ENCODE measurements at places on chromosomes 16 and 17.
A peak's percentile ranks its signal among the peaks of the same experiment; 100 is the strongest.

GRCh38 chr17:7413346-7413985 lies 5.8 kb downstream of the NLGN2 start:
- no peak for DNase-seq

GRCh38 chr16:81861915-81862314 lies 82.8 kb downstream of the PLCG2 start:
- no peak for DNase-seq

GRCh38 chr17:50926523-50926922 lies 60.4 kb upstream of the TOB1 start:
- DNase-seq, result no peak

DNA sequence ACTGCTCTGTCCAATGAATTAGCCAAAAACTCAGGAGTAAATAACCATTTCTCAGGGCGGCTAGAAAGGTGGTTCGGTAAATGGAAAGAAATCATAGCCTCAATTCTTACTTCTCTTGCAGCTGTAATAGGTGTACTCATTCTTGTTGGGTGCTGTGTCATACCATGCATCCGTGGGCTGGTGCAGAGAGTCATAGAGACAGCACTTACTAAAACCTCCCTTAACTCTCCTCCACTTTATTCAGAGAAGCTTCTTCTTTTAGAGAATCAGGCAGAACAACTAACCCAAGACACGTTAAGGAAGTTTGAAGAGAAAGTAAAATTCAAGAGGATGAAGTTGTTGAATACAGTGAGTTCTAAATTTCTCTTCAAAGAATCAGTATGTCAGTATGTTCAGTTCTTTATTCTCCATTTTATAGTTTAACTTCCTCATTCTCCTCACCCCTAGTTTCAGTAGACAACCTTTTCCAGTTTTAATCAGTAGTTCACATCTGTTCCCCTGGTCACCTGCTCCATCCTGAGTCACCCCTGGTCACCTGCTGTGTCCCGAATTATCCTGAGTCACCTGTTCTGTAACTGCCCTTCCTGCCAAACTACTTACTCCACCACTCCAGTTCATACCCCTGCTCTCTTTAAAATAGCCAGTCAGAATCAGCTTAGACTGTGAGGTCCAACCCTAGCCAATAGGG lies 85.9 kb downstream of the EMP2 start:
- no peak for DNase-seq

- no peak for DNase-seq
Measured at GRCh38 chr17:21756856-21757619, 64.7 kb downstream of the KCNJ18 start.

GRCh38 chr16:54462151-54462651 lies 175.6 kb upstream of the IRX3 start:
- peak; percentile 45 for DNase-seq

GRCh38 chr17:48100160-48100559 lies 1.1 kb downstream of the CBX1 start:
- DNase-seq, result peak; percentile 36

DNA sequence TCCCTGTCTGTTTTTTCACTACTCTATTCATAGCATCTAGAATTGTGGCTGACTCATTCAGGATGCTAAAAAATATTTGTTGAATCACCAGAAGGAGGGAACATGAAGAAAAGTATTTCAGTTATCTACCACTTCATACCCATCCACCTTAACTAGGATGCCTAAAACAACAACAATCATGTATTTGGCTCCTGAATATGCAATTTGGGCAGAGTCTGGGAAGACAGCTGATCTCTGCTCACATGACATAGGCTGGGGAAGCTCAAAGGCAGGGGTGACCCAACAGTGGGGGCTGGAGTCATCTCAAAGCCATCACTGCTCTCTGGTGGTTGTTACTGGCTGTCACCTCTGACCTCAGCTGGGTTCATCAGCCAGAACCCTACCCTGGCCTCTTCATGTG lies 80.1 kb upstream of the RPL38 start:
- peak; percentile 47 for DNase-seq

DNA sequence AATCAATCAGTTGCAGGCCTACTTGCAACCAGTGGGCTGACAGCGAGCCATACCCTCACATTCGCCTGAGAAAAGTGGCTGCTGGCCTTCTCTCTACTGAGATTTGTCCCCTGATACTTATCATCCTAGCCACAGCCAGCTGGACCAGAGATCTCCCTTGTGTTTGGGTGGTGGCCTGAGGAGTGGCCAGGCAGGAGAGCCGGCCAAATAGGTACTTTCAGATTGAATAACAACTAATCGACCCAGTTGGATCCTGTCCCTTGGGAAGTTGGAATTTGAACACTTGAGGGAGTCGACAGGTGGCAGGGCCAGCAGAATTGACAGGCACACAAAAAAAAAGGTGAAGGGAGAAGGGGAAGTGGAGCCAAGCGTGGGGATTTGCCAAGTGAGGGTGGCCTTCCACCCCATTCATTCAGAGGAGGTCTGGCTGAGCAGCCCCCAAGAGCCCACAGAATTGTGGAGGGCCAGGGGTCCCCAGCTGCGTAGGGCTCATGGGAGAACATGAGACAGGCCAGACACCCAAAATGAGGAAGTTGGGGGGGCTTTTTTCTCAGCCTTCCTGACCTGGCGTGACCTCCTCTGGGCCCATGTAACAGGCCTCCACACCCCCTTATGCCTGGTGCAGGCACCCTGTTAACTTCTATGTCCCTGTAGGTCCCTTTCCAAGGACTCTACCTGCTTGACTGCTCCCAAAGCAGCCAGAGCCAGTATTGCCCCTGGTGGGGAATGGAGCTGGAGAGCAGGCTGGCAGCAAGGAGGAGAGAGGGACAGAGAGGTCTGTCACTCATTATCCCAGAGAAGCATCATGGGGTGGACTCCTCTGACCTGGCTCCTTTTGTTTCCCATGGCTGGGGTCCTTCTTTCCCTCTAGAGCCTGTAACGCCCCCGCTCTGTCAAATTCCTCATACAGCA lies 2.9 kb upstream of the RANGRF start:
- no peak for DNase-seq

DNA sequence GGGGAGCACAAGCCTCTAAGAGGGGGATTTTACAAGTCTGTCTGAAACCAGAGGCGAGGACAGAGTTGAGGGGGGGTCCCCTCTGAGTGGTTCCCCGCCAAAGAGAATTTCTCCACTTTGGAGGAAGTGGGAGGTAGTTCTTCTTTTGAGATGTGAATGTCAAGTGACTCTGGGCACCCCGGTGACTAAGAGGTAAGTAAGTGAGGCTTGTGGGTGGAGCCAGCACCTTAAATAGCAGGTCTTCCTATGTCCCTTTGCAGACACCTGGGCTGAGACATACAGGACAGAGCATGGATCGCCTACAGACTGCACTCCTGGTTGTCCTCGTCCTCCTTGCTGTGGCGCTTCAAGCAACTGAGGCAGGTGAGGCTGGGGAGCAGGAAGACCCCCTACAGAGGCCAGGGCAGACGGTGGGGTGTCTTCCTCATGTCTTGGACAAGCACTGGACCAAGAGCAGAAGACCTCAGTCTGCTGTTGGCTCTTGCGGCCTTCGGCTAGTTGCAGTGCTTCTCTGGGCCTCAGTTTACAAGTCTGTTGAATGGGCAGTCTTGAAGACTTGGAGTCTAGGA lies at the start of gene CCL22:
TSS of gene CCL22 (plus strand) at position 257 of the 569 bp plus-strand sequence. CDS start at position 291, 34 bp downstream.
- no peak for DNase-seq

GRCh38 chr16:86502856-86503748 lies 7.2 kb upstream of the FOXF1 start:
- DNase-seq, result no peak

DNA sequence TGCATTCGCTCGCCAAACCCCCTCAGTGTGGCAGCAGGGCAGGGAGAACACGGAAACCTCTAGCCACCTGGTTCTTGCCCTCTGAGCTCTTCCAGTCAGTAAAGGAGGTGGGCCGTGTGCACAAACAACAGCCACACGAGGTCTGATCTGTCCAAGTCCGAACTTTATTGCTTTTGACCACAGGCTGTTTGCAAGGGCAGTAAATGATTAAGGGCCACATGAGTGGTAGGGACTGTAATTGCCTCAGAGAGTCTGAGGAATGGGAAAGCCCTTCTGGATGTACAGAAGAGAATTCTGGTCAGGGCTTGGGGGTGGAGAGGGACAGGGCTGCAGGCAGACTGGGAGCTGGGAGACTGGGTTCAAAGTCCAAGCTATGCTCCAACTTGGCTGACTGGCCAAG lies 75.7 kb upstream of the LHX1 start:
- DNase-seq, result no peak

GRCh38 chr17:17728550-17729251 lies 47.4 kb downstream of the RAI1 start:
- DNase-seq, result no peak

DNA sequence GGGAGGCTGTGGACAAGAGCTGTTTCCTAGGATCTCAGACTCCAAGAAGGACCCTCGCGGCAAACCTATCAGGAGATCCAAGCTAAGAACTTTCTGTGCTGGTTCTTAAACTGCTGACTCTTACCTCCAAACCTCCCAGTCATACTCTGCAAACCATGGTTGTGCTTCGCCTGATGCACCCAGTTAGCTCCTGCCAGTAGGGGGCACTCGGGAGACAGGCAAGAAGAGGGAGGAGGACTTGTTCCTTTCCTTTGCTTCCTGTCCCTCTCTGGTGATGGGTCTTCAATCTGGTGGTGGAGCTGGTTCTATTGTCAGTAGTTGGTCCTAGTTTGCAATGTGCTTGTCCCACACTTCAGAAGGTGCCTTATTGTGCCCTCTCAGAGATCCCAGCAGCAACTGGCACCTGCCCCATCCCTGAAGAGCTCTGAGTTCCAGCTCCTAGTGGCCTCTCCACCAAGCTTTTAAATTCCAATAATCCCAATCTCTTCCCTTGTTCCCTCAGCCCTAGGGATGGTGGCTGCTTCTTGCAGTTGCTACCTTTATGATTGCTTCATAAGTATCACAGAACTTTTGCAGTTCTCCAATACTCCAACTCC lies 113.5 kb upstream of the RPL38 start:
- DNase-seq, result no peak

DNA sequence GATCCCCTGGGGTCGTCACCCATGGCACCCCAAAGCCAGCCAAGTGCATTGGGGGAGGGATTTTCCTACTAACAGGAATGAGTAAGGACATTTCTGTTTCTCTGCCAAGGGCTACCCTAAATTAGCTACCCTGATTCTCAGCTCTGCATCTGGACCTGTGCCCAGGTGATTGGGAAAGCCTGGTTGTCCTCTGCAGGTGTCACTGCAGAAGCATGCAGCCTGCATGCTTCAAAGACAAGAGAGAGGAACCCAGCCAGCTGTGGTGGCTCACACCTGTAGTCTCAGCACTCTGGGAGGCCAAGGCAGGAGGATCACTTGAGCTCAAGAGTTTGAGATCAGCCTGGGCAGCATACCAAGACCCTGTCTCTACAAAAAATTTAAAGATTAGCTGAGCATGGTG lies 19.6 kb downstream of the BEAN1 start:
- no peak for DNase-seq

All from GM04503 (cell line).